ENCODE measurements at places on chromosomes 4 and X.

DNA sequence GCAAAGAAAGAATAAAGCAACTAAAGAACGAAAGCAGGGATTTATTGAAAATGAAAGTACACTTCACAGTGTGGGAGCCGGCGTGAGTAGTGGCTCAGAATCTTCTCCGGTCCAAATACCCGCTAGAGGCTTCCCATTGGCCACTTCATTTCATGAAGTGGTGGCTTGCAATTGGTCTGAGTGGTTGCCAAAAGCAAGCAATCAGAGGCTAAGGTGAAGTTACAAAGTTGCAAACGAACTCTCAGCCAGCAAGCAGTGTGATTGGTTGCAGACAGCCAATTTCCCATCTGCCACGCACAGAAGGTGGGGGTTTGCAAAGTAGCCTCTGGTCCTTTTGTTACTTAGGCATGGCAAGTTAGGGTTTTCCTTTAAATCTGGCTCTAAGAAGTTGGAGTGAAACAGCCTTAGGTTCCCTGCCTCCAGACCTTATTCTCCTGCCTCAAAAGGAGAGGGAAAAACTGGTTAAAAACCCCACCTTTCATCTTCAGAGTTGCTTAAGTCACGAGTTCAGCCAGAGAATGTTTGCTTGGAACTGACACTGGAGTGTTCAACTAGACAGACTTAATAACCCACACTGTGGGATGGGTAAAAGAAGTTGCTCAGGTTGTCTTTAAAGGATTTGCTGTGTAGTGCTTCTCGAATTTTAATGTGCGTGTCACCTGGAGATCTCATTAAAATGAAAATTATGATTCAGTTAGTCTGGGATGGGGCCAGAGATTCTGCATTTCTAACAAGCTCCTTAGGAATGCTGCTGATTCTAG is 6.9 kb upstream of the CLOCK start:
- DNase-seq, result peak; percentile 15

DNA sequence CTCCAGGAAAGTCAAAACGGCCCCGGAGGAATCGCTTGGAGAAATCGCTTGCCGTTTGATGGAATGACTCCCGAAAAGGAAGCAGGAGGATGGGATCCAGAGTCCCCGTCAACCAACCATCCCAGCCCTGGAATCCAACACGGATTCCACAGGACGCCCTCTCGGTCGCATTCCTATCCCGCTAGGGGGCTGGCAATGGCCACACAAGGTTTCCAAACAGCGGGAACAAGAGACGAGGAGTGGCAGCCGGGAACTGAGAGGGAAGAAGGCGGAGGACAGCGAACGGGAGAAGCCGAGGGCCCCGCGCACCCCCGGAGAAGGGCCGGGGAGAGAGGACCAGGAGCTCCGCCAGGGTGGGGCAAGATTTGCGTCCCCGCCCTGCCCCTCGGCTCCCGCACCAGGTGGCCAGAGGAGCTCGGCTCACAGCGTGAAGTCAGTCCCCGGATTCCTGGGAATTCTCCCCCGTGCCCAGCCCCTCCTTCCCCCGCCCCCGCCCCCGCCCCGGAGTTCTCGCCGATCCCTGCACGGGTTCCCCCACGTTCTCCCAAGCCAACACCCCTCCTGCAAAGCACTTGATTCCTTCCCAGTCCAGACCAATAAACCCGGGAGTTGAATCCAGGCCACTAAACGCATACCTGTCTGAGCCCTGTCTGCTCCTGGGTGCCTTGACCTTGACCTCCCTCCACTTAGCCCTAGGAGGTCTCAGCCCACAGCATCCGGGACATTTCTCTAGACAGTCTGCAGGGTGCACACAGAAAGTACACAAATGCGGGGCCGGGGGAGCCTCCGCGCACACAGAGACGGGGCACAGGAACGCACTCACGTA is 1.4 kb downstream of the PDZD4 start:
- no peak for DNase-seq

GRCh38 chr4:4316150-4316495 is 26.1 kb downstream of the ZBTB49 start:
- DNase-seq, result no peak

- DNase-seq, result no peak
These were observed 31.2 kb upstream of the VCX3B start for GRCh38 chrX:8433109-8434062.

DNA sequence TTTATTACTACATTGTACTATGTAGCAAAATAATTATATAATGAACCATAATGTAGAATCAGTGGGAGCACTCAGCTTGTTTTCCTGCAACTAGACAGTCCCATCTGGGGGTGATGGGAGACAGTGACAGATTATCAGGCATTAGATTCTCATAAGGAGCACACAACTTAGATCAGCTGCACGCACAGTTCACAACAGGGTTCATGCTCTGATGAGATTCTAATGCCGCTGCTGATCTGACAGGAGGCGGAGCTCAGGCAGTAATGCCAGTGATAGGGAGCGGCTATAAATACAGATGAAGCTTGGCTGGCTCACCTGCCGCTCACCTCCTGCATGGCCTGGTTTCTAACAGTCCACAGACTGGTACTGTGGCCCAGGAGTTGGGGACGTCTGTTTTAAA is 199.2 kb downstream of the MAB21L2 start:
- DNase-seq, result no peak

GRCh38 chrX:114065577-114066223 is 518.2 kb upstream of the HTR2C start:
- peak; percentile 34 for DNase-seq

DNA sequence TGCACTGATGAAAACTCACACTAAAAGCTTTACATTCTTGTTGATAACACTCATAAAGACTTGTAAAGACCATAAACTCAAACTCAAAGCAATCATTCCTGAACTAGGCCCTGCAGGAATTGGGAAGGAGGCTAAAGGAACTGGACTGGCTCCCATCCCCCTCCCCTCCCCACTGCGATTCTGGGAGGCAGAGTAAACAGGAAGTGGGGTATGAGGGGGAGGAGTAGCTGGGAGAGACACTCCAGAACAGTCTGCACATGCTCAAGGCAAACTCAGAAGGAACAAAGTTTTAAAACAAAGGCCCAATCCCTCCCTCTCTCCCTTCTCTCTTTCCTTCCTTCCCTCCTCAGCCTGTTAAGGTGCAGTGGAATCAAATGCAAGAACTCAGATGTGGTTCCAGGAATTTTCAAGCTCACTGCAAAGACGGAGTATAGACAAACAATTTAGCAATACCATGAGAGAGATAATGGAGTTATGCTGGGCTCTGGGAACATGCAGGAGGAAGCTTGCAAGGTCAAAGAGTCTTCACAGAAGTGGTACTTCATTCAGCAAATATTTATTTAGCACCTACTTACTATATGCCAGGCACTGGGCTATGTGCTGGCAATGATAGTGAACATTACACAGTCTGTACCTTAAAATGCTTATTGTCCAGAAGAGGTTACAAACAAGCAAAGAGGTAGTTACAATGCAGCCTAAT is 15.9 kb downstream of the MID1IP1 start:
- DNase-seq, result peak; percentile 27

DNA sequence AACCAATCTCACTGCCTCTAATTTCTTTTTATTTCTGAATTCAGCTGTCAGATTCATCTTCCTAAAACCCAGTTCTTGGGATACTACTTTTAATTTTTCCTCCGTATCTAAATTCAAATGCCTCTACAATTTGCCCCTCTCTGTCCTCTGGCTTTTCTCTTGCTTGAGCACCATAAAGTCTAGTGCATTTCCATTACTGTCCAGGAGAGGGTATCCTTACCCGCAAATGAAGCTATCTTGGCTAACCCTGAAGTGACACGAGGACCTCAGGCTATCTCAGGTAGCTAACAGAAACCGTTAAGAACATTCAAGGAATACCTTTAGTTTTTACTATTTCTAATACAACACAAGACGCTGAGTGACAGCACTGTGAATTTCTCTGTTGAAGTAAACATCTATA is 49.4 kb upstream of the PRR32 start:
- DNase-seq, result peak; percentile 22

GRCh38 chr4:79576429-79576753 is 168.4 kb upstream of the GK2 start:
- DNase-seq, result peak; percentile 37

GRCh38 chr4:76545226-76545884 is 110.3 kb downstream of the SHROOM3 start:
- DNase-seq, result peak; percentile 61

DNA sequence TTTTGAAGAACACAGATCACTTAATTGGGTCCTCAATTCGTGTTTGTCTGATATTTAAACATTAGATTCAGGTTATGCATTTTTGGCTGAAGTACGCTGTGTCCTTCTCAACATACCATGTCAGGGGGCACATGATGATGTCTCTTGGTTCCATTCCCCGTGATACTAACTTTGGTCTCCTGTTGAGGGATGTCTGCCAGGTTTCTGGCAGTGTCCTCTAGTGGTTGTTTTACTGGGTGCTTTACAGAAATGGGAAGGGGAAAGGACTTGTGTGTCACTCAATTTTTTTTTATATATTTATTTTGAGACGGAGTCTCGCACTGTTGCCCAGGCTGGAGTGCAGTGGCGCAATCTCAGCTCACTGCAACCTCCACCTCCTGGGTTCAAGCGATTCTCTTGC is 58.2 kb downstream of the WWC2 start:
- DNase-seq, result no peak

DNA sequence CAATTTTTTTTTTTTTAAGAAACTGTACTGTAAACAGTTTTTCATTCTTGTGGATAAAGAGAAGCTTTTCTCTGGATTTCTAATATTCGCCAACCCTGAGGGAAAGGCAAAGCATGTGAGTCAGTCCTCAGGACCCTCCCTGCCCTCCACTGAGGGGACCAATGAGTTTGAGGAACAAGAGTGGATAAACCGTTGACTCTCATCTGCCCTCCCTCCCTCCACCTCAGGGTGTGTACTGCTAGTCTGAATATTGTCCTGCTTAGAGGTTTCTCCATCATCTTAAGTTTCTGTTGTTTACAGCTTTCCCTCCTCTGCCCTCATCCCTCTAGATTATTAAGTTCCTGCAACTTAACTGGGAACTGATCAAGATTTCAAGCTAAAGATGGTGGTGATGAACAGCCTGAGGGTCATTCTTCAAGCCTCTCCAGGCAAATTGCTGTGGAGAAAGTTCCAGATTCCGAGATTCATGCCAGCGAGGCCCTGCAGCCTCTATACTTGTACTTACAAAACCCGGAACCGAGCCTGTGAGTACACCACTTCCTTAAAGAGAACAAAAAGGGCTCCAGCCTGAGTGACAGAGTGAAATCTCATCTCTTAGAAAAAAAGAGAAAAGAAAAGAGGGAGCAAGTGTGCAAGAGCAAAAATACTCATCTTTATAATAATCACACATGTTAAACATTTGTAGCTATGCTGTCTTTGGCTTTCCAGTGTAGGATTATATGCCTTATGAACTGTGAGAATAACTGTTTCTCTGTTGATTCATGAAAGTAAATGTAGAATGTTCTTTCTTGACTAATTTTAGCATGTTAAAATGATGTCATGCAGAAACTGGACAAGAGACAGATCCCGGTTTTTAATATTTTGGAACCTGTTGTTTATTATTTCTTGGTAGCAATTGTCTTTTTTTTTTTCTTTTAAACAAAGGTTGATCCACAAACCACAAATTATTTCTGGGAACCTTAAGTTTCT is 11.9 kb downstream of the CA5B start:
- no peak for DNase-seq
